ENCODE measurements at places on chromosomes 1 and 21.

DNA sequence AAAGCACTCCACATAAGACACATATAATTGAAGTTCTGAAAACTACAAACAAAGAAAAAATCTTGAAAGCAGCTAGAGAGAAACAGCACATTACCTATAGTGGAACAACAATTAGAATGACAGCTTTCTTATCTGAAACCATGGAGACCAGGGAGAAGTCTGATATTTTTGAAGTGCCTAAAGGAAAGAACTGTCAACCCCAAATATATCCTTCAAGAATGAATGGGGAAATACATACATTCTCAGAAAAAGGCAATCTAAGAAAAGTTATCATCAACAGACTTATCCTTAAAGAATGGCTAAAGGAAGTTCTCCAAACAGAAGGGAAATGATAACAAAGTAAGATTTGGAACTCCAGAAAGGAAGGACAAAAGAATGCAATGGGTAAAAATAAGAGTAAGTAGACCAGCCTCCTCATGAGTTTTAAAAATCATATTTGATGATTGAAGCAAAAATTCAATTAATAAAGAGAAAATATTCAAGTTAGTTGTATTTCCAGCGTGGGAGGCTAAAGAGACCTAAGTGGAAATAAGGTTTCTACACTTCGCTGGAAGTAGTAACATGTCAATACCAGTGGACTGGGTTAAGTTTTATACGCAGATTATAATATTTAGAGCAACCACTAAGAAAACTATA, 170.8 kb upstream of the SAMSN1 start:
- DNase-seq: no peak

DNA sequence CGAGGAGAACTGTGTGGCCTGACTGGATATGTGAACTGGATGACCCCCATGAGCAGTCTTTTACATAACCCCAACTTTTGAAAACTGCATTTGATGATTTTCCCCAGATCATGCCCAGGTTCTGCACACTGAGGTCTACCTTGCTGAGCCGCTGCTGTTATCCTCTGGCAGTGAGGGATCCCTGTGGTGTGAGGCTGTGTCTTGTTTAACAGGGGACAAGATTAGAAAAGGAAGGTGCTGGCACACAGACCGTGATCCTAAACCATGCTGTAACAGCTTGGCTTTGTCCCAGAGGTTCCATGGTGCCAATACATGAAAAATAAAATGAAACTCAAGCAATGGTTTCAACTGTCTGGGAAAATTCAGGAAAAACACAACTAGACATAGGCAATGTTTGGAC, 134.2 kb downstream of the ZZZ3 start:
- no peak for DNase-seq

GRCh38 chr1:168719306-168720111, 9.5 kb downstream of the DPT start:
- no peak for DNase-seq

- no peak for DNase-seq
These were observed 380 bp upstream of the FBXO28 start for GRCh38 chr1:224113545-224113917.

GRCh38 chr1:240737298-240737697, 125.3 kb upstream of the GREM2 start:
- no peak for DNase-seq

DNA sequence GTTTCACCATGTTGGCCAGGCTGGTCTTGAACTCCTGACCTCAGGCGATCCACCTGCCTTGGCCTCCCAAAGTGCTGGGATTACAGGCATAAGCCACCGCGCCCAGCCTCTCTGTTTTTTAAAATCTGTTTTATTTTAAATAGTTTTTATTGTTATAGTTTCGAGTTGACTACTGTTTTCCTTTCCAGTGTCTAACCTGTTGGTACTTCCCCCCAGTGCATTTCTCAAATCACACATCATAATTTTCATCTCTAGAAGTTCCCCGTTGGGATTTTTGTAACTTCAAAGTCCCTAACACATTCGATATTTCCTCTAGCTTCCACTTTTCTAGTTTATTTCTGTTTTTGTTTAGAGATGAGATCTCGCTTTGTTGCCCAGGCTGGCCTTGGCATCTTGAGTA, 7.5 kb downstream of the HES4 start:
- DNase-seq: no peak

GRCh38 chr21:35197191-35197590, 148.1 kb upstream of the RUNX1 start:
- DNase-seq: no peak

- no peak for DNase-seq
These were observed 28.5 kb downstream of the SKI start for GRCh38 chr1:2256435-2257244.

DNA sequence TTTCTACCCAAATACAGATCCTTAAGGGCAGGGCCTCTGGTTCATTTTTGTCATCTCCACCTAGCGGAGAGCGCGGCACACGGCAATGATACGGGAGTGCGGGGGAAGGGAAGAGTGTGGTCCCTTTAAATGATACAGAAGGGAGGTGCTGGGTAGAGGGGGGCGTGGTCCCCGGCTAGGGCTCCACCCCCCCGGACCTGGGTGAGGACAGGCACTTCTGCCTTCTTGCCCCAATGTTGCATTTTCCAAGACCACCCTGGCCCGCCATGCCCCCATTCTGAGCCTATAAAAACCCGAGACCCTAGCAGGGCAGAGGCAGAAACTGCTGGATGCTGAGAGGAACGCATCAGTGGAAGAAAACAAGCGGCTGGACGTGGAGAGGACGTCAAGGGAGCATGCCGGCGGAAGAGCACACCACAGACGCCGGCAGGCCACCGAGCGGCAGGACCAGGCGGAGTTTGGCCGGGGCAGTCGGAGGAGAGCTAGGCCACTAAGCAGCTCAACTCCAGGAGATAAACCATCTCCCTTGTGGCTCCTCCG, 30.0 kb downstream of the LRRC3 start:
- no peak for DNase-seq

- no peak for DNase-seq
These were observed 12.4 kb downstream of the MOV10 start for GRCh38 chr1:112686835-112687234.

DNA sequence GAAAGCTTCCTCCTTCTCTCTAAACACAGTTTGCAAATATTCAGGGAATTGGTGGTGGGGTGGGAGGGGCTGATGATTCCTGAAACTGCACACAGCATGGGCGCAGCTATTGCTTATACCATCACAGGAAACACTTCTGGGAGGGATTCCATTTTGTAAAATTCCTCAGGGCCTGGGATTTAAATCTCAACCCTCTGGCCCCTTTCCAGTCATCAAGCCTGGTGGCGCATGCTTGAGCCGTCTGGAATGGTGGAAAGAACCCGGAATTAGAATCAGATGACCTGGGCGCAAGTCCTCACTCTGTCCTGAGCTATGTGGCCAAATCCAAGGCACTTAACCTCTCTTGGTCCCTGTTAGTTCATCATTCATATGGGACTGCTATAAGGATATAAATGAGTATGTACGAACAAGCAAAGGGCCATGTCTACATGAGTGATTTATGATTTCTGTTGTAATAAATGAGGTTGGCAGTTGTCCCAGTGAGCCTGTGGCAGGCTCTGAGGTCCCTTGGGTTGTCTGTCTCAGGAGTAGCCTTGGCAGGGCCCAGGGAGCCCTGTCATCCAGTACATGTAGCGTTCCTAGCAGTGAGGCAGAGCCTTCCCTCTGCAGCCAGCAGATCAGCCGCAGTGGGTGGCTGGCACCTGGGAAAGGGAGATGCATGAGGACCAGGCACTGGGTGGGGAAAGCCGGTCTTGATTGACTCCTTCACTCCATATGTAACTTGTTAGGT, 72.0 kb downstream of the MAN1C1 start:
- DNase-seq: no peak

GRCh38 chr1:204975568-204976235, 67.3 kb upstream of the CNTN2 start:
- DNase-seq: peak; percentile 22

- no peak for DNase-seq
These were observed 28.7 kb upstream of the RGS5 start for GRCh38 chr1:163231385-163231784.

DNA sequence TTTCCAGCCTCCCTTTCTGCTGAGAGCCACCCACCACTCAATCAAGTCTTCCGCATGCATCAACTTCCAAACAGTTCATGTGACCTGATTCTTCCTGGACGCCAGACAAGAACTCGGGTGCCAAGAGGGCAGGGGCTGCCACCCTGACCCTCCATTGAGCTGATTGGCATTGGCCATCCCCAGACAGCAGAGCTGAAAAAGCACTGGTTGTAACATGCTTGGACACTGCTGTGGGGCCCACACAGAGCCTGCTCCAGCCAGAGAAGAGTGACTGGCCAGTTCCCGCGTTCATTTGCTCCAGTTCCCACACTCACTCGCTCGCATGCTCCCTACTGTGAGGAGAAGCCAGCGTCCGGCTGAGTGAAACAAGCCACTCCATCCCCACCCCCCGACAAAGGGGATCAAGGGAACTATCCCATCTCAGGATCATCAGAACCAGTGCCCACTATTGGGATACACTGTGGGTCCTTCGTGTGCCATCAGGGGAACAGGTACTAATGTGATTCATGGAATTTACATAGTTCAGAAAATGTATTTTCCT, 420.3 kb downstream of the NPHP4 start:
- DNase-seq: no peak

DNA sequence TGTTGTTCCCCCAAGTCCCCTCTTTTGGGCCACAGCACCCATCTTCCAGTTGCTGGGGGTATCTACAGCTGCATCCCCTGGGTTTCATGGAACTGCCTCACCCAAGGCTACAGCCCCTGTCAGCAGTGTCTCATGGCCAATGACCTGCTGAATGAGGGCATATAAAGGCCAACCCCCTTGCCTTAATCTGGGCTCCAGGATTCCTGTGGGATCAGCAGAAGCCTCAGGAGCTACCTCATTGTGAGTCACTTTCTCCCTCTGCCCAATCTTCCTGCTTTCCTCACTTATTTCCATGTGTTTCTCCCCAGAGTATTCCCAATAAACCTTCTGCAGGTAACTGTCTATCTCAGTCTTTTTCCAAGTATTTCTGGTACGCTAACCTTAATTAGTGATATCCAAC, 37.3 kb upstream of the SYT14 start:
- no peak for DNase-seq

- no peak for DNase-seq
These were observed 20.8 kb downstream of the HYI start for GRCh38 chr1:43432907-43433306.

- DNase-seq: no peak
These were observed 22.3 kb downstream of the SLC9A1 start for GRCh38 chr1:27132624-27133023.

All from anterior cingulate cortex (tissue), 58 donors.